Choroid plexus epithelial cell (primary cell): ENCODE measurements at places on chromosomes 12 and 14.
A peak's percentile ranks its signal among the peaks of the same experiment; 100 is the strongest.

- peak; percentile 69 for DNase-seq
Measured at GRCh38 chr14:56491299-56492285, 88.0 kb upstream of the TMEM260 start.

- peak; percentile 83 for DNase-seq
Measured at GRCh38 chr12:96208346-96208745, 14.2 kb downstream of the ELK3 start.

- DNase-seq: no peak
Measured at GRCh38 chr12:51811203-51812202, 37.0 kb downstream of the FIGNL2 start.

- no peak for DNase-seq
Measured at GRCh38 chr12:4120316-4120917, 153.1 kb upstream of the CCND2 start.
